Midbrain (tissue), 1 donor: ENCODE measurements at places on chromosomes 6 and 20.

DNA sequence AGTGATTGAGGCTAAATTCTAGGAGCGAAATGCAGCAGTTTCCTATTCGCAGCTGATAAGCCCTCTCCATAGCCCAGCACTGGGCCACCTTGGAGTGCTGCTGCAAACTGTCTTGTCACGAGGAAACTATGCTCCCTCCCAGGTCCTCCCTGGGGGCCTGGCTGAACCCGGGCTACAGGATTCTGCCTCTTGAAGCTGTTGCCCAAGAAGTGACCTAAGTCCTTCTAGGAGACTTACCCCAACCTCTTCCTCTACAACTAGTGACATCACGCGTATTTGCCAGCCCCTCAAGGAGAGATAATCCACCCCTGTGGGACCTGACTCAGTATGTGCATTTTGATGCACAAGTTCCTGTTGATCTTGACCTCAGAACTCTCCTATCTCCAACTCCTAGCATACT is 26.5 kb upstream of the ZFAND3 start:
- DNase-seq: no peak

DNA sequence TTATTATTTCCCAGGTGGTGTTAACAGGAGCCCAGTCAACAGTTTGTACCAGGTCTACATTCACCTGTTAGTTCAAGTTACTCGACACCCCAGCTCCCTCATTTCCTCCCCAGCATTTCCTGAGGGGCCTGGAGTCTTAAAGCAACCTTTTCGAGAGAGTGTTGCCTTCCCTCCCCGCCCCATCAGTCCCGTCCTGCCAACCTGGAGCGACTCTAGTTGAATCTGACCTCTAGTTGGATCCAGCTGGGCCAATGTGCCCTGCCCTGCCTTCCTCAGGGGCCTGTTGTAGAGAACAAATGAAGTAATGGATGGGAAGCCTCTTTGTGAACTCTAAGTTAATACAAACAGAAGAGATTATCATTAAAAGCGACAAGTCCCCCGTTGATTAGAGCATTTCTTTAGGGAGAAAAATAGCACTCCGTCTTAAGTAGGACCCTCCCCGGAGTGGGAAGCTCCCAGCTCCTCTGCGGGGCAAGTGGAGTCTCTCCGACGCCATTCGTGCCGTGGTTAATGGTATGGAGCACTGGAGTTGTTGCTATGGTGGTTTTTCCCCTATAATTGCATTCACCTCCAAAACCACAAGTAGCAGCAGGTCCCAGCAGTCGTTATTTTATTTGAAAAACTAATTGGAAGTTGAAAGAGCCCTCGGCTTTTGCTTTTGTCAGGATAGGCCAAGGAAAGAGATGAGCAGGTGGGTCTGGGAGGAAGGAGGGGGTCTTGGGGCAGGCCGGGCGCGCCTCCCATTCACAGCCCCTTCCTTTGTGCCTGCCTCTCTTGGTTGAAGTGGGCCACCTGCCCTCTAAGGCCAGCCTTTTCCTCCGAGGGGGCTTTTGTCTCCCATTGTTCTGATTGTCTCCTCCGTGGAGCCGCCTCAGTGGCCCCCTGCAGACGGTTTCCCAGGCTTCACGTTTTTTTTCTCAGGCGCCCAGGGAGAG is 16.1 kb downstream of the GHRH start:
- no peak for DNase-seq

DNA sequence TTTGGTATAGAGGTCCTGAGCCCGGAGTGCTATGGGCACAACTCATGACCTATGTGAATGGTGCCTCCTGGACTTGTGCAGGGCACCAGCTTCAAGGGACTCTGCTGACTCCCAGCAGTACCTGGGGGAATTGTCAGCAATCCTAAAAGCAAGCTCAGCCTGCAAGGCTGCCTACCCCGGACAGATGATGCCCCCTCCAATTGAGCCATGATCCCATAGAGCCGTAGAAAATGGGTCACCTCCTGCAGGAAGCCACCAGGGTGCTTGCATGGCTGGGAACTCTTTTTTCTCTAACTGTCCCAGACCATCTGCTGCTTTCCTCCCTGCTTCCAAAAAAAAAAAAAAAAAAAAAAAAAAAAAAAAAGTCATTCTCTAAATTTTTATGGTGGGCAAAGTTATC is 12.9 kb upstream of the PRND start:
- DNase-seq: no peak

DNA sequence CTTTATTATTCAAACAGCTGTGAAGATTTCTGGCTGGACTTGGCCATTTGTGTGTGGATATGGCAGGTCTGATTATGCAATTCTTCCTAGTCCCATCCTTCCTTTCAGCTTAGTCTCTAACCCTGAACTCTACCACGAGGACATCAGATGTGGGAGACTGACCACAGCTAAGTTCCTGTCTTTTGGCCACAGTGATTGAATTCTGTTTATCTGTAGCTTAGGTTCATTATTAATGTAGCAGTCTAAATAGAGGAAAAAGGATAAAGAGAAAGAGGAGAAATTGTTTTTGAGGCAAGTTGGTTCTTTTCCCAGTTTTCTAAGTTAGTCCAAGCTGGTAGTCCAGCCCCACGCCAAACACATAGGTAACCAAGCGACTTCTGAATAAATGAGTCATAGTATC is 598.9 kb downstream of the RFPL4B start:
- DNase-seq: no peak

- no peak for DNase-seq
Measured at GRCh38 chr6:40042232-40042631, 108.0 kb upstream of the MOCS1 start.

GRCh38 chr6:150133686-150134085 is 9.2 kb upstream of the PPP1R14C start:
- no peak for DNase-seq

DNA sequence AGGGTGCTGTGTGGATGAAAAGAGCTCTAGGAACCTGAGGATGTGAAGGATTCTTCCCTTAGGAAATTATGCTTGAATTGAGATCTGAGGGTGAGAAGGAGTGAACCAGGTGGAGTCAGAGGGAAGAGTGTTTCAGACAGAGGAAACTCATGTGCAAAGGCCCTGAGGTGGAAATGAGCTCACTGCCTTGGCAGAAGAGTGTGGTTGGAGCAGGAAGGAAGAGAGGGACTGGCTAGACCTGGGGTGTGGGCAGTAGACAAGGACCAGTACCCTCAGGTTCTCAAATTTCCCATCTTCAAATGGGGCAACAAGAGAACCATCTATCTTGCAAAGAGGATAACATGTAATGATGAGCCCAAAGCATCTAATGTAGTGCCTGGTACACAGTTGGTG is 24.0 kb upstream of the GTSF1L start:
- DNase-seq: no peak

- no peak for DNase-seq
Measured at GRCh38 chr6:126227833-126228702, 111.8 kb upstream of the CENPW start.

DNA sequence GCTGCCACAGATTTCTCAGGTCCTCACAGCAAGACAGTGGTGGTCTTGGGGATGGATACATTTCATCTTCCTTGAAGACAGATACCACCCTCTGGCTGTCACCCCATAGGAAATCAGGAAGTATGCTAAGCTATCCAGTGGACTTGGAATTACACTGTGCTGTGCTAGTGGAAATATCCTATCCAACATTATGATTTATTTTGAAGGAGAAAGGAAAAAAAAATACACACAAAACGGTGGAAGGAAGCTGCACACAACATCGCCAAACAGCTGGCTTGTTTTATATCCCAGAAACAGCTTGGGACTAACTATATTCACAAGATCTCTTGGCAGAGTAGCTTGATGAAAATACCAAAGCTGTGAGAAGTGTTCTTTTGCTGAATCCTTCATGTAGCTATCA is 257.6 kb downstream of the LAMA2 start:
- no peak for DNase-seq

DNA sequence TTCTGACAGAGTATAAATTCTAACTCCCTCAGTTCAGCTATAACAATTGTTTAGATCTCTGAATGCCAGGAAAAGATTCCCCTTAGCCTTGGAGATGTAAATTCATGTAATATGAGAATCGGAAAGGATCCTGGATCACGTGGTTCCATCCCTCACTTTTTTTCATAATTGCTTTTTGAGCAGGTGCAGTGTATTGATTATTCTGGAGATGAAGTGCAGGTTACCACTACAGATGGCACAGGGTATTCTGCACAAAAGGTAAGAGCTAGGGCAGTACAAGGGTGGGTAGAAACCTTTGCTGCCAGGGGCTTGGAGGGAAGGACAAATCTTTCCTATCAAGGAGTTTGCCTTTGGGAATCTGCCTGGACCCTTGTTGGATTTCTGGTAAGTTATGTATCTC is 52.7 kb downstream of the KDM1B start:
- DNase-seq: no peak

DNA sequence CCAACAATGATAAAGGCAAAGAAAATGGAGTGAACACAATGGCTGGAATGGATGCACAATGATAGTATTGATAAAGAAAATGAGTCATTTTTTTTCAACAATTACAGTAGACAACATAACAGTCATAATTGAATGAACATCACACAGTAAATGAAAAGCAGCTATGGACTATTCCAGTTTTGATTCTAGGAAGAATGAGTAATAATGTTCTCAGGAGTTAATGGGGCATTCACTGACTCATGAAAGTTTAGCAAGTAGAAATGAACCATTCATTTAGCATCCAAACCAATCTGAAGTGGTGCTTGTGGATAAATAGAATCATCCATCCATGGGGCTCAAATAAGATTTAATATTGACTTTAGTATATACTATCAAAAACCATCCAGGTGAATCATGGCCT is 1029.5 kb upstream of the GJE1 start:
- no peak for DNase-seq

GRCh38 chr6:148225871-148226270 is 116.8 kb upstream of the SASH1 start:
- peak; percentile 41 for DNase-seq

GRCh38 chr6:18585032-18585573 is 198.0 kb downstream of the RNF144B start:
- DNase-seq: no peak

DNA sequence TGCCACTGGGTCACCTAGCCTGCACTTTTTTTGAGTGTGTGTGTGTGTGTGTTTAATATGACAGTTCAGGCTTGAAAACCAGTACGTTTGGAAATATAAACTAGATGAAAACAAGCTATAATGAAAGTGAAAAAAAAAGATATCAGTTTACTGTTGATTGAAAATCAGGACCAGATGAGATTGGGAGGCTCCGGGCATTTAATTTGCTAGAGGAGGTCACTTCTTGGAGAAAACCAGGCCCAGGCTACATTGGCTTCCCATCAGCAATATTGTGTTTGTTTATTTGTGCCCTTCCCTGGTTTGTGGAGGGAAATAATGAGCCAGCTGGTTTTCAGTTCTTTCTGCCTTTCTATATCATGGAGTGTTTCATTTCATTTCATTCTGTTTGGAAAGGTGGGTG is 246.6 kb upstream of the JAG1 start:
- no peak for DNase-seq

DNA sequence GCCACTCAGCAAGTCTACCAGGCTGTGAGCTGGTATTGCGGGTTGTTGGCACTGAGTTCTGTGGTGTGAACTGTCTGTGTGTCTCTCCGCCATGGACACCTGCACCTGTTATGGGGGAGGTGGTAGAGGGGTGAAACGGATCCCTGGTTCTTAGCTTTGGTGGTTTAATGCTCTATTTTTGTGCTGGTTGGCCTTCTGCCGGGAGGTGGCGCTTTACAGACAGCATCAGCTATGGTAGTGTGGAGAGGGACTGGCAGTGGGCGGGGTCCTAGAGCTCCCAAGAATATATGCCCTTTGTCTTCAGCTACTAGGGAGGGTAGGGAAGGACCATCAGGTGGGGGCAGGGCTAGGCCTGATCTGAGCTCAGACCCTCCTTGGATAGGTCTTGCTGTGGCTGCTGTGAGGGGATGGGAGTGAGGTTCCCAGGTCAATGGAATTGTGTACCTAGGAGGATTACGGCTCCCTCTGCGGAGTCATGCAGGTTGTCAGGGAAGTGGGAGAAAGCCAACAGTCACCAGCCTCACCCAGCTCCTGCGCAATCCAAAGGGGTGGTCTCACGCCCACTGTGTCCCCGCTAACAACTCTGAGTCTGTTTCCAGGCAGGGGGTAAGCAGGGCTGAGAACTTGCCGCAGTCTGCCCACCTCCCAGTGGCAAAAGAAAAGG is 154.3 kb downstream of the CCDC170 start:
- DNase-seq: no peak

- no peak for DNase-seq
Measured at GRCh38 chr20:40769677-40770285, 80.7 kb upstream of the MAFB start.

- DNase-seq: no peak
Measured at GRCh38 chr6:3336859-3337515, 78.2 kb downstream of the PSMG4 start.

DNA sequence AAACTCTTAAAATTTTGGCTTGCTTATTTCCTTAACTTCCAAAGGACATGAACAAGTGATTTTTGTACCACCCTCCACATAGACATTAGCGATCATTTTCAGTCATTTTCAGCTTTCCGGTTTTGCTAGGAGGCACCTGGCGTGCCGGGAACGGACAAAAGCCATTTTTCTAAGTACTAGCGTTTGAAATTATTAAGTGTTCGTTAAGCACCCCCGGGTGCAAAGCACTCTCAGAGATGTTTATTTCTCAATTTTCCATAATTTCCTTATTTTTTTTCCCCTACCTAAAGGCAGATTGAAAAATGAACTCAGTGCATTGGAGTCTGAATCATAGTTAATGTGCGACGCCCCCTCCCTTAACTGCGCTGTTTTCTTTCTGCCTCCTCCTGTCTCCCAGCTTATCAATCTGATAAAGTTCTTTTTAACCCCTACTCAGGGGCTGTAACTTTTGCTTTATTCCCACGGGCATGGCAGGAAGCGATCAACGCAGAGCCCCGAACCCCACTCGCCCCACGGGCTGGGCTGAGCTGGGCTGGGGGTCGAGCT is 58.2 kb downstream of the ZNF831 start:
- no peak for DNase-seq

DNA sequence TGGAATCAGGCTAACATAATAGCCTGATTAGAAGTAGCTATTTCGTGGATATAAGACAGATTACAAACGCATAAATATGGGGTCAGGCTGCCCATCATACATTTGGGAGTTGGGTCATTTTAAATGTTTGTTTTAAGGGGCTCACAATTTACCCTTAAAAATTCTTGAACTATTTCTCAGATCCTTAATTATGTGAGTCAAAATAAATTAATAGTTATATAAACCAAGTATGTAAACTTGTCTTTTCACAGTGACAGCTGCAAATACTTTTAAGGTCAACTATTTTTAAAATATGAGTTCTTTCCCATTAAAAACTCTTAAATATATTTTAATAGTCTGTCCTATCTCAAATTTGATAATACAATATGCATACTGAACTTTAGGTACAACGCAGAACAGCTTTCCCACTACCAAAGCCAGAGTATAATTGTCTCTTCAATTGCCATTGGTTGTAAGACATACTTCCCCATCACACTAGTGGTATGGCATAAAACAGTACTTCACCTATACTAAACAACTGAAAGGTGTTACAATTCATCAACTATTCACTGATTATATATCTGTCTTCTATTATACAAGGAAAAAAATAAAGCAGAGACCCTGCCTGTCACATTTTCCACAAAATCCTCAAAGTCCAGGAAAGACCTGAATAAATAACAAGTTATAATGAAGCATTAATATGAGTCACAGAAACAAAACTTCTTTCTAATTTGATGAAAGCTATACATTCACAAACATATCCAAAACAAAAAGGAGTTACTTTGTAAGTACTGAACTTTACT is 80.8 kb upstream of the COL21A1 start:
- DNase-seq: no peak

GRCh38 chr6:56902641-56903464 is 52.1 kb upstream of the BEND6 start:
- DNase-seq: peak; percentile 40
